ENCODE measurements at places on chromosomes 5 and 9. TPM values are rescaled to one million over a fixed set of nuclear protein-coding genes. Genes with fewer than 3 reads are reported as not detected.

Gene ENHO
- total RNA-seq = under 0.01 TPM

Gene TIMD4
- not detected for total RNA-seq

Gene CMYA5
- 4.1 TPM for total RNA-seq

Gene PFN3
- not detected for total RNA-seq

Gene SLC25A2
- not detected for total RNA-seq

Gene SH3PXD2B
- total RNA-seq = 21.1 TPM

Gene CTXN3
- not detected for total RNA-seq

Gene SYK
- not detected for total RNA-seq

Gene CKMT2
- total RNA-seq = 19.3 TPM

Gene HSD17B3
- total RNA-seq = 0.17 TPM

Gene PANK3
- total RNA-seq = 38.8 TPM

Gene ADAMTS2
- 27.0 TPM for total RNA-seq

Gene DBH
- not detected for total RNA-seq
